ENCODE measurements at places on chromosomes 3 and 15. TPM values are rescaled to one million over a fixed set of nuclear protein-coding genes. Genes with fewer than 3 reads are reported as not detected.
A peak's percentile ranks its signal among the peaks of the same experiment; 100 is the strongest.

GRCh38 chr15:60539016-60539415 is 60.1 kb upstream of the ICE2 start:
- DNase-seq, result no peak

DNA sequence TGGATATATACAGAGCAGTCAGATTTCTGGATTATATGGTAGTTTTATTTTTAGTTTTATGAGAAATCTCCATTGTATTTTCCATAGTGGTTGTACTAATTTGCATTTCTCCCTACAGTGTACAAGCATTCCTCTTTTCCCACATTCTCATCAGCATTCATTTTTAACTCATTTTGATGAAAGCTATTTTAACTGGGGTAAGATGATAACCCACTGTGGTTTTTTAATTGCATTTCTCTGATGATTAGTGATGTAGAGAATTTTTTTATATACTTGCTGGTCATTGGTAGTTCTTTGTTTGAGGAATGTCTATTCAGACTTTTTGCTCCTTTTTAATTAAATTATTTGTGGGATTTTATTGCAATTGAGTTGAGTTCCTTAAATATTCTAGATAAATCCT is 903.6 kb downstream of the DIPK2A start:
- no peak for DNase-seq

DNA sequence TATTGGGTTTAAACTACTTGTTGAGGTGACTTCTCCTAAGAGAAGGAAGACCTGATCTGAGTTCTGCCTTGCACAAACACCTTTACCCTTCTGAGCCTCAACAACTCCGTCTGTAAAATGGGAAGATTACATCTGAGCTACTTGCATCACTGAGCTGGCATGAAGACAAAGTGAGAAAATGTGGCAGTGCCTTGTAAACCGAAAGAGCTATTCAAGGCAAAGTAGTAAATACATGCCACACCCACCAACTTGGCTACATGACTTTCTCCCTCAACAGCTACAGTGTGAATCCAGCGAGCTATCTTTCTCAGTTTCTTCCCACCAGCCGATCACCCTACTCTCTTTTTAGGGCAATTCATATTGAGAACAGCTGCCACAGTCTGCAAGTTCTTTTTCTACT is 148.3 kb downstream of the FOXB1 start:
- DNase-seq, result no peak

GRCh38 chr3:9695746-9696145 is 7.9 kb upstream of the CPNE9 start:
- no peak for DNase-seq

DNA sequence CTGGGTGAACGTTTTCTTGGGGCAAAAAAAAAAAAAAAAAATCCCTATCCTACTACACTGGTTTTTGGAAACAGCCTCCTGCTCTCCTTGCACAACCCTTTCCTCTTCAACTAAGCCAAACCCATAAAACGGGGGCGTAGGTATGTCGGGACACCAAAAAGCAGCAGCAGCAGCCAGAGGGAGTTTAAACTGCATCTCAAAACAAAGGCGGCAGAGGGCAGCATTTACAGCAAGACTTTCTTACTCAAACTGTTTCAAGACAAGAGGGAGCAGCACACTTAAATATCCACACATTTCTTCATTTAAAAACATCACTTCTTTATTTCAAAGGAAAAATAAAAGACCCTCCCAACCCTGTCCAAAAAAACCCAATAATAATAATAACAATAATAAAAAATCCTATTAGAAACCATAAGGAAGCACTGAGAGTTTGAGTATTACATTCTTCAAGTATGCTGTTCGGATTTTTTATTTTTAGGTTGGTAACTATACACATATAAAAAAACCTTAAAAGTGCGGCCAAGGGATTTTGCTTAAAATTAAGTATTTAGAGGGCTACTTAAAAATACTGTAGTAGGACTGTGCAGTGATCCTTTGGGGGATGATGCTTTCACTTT is 43.9 kb upstream of the PLXND1 start:
- DNase-seq, result no peak

DNA sequence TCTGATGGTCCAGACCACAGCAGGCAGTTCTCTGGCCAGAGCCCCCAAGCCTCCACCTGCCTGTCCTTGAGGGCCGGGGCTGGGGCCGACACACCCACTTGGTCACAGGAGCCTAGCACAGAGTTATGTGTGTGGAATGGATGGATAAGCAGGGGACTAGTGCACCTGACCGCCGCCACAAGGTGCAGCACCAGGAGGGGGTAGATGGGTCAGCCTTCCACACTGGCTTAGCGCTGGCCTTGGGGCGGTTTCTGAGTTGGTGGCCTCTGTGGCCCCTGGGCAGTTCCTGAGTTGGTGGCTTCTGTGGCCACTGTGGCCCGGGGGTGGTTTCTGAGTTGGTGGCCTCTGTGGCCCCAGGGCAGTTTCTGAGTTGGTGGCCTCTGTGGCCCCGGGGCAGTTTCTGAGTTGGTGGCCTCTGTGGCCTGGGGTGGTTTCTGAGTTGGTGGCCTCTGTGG is 75.8 kb downstream of the FBLN2 start:
- DNase-seq, result no peak

- peak; percentile 33 for DNase-seq
Observed at GRCh38 chr3:189404797-189405484, 226.2 kb upstream of the TP63 start.

- DNase-seq, result no peak
Observed at GRCh38 chr3:192884777-192885773, 32.6 kb downstream of the MB21D2 start.

GRCh38 chr3:124765197-124765840 is 35.1 kb downstream of the UMPS start:
- DNase-seq, result no peak

GRCh38 chr3:183478501-183478900 is 50.1 kb upstream of the MCF2L2 start:
- DNase-seq, result no peak

DNA sequence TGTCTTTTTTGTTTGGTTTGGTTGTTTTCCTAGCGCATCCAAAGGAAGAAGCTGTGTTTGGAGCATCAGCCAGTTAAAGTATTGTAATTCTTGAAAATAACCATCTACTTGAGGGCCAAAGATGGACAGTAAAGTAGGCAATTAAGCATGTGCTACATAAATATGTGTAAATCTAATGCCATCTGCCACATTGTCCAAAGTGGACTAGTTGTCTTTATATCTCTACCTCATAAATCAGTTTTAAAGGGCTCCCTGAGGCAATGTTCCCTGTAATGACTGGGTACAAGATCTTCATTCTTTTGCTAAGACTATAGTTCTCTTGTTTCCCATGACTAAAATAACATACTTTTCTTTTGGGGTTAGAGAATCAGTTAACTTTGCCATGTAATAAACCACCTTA is 460.0 kb upstream of the RARB start:
- no peak for DNase-seq

GRCh38 chr15:34282384-34282783 is 55.2 kb downstream of the SLC12A6 start:
- no peak for DNase-seq

- no peak for DNase-seq
Observed at GRCh38 chr3:129699199-129699598, 92.7 kb upstream of the PLXND1 start.

DNA sequence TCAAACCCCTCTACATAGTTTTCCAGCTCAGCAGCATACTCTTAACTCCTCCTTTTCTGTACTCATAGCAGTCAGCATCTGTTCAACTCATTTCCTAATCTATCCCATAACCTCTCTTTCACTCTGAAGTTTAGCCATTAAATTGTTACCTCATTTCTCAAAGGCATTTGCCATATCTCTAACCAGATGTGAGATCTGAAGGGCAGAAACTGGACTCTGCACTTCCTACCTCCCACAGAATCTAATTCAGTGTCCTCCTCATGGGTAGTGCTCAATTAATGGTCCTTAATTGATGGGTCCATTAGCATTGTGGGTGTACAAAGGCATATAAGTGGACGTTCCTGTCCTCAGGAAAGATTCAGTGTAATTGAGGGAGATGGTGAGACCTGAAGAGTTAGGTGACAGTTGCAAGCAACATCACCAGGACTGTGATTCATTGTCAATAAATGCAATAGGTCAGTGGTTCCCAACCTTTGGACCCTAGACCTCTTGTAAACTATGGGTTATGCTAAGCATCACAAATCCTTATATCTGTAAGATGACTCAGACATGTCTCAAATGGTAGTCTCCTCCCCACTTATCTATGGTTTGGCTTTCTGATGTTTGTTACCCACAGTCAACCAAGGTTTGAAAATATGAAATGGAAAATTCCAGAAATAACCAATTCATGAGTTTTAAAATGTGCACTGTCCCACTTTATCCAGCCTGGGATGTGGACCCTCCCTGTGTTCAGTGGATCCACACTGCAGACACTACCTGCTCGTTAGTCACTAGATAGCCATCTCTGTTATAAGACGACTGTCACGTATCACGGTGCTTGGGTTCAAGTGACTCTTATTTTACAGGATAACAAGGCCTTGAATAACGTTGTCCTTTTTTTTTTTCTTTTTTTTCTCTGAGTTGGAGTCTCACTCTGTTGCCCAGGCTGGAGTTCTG is 25.0 kb upstream of the UACA start:
- DNase-seq, result no peak

DNA sequence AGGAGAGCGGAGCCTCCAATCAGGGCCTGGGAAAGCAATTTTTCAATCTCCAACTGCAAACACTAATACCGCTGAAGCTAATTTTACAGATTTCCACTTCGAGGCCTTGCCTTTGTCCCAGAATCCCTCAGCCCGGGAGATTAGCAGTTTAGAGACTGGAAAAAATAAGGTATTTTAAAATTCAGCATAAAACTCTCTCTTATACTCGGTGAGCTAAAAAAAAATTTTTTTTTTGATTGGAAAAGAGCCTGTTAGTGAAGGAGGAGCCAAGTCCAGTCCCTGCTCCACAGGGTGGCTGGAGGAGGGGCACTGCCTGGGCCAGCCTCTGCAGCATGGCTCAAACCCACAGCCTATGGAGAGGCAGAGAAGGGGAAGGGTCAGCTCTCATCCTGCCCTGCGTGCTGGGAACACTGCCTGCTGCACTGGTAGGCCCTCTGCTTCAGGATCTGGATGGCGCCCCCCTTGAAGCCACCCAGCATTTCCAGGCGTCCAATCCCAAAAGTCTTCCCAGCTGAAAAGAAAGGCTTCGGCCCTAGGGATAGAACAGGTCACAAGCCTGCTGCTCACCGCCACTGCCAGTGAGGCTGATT is 48.9 kb downstream of the CACNA2D2 start:
- DNase-seq, result no peak

DNA sequence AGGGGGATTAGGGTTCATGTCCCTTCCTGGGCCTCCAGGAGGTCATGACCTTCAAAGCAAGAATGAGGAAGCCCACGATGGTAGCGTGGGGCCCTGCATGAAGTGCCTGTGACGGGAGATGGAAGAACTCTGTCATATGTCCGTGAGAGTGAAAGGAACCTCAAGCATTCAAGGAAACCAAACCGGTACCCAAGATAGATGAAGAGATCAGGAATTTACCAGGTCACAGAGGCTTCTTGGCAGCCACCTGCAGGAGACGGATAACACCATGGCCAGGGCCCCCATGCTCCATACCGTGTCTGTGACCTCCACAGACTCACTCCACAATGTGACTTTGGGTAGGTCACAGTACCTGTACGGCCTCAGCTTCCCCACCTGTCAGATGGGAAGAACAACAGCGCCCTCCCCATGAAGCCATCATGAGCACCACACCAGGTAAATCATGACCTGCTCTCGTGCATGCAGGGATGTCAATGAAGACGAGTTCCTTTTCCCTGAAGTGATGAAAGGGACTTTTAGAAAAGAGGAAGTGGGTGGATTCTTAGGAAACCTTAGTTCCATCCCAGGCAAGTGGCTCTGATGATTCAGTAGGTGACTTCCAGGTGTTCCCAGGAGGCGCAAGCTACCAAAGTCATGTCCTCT is 23.3 kb upstream of the CYP11A1 start:
- no peak for DNase-seq

DNA sequence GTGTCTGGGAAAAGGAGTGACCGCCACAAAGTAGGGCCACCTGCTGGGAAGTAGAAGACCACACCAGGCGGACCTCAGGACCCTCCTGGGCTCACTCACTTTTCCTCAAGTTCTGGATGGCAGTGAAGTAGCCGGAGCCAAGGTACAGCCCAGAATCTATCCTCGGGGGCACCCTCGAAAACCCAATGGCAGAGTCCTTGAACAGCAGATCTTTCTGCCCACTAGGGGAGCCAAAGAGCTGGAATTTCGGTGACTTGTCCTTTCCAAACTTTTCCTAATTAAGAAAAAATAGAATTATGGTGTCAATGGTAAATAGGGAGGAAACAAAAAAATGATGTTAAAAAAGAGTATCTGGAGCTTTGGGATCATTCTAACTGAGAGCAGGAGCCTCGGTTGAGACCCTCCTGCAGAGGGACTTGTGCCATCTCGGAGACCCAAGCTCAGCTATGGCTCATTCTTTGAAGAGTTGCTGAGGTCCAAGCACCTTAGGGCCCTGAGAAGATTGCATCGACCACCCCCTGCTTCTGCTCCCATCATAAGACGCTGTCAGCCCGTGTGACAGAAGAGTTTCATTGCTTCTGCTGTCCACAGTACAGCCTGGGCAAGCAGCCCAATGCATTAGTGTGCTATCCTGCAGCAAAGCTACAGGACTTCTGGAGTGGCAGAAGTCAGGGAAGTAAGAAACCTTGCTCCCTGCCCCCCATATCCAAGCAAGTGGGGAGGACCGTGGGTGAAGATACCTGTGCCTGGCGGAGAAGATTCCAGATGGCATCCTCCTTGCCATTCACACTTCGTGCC is 14.8 kb downstream of the LTF start:
- no peak for DNase-seq

DNA sequence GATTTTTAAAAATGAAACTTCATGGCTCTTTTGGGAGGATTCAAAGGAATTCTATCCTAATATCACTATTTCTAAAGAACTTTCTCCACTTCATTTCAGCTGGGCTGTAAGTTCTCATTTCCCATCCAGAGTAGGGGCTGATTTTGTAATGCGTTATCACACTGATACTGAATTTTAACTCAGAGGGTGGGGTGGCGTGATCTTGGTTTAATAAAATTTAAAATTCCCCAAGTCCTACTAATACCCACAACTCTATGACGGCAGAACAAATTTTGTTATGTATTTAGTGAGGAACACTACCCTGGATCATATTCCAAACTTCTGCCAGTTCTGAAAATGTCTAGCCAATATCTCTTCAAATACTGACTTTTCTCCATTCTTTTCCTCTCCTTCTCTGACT is 92.7 kb downstream of the ASB7 start:
- no peak for DNase-seq

DNA sequence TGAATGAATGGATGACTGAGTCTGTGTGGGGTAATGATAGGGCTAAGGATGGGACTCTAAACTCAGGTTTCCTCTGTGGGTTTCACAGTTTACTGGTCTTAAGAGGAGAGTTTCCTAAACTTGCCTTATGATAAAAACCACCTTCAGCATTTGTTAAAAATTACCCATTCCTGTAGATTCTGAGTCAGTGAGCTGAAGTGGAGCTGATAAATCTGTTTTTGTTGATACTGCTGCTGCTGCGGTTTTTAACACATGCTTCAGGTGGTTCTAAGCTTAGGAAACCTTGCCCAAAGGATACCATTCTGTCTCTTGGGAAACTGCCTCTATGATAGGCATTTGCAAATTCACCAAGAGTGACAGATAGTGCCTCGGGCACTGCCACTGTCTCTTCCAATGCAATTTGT is 52.6 kb downstream of the MECOM start:
- no peak for DNase-seq

- DNase-seq, result no peak
Observed at GRCh38 chr15:38740206-38740605, 175.6 kb upstream of the RASGRP1 start.

GRCh38 chr15:87167055-87167454 is 1087.4 kb downstream of the AGBL1 start:
- DNase-seq, result no peak

GRCh38 chr15:44035781-44036699 is 159.0 kb downstream of the FRMD5 start:
- DNase-seq, result no peak

Gene HRG
- total RNA-seq, result 0.13 TPM

Gene DNAH12
- 0.19 TPM for total RNA-seq

Gene CAND2
- total RNA-seq, result 1.6 TPM

Gene CPNE9
- not detected for total RNA-seq
